ENCODE measurements at places on chromosomes 3 and 15. TPM values are rescaled to one million over a fixed set of nuclear protein-coding genes. Genes with fewer than 3 reads are reported as not detected.
A peak's percentile ranks its signal among the peaks of the same experiment; 100 is the strongest.

DNA sequence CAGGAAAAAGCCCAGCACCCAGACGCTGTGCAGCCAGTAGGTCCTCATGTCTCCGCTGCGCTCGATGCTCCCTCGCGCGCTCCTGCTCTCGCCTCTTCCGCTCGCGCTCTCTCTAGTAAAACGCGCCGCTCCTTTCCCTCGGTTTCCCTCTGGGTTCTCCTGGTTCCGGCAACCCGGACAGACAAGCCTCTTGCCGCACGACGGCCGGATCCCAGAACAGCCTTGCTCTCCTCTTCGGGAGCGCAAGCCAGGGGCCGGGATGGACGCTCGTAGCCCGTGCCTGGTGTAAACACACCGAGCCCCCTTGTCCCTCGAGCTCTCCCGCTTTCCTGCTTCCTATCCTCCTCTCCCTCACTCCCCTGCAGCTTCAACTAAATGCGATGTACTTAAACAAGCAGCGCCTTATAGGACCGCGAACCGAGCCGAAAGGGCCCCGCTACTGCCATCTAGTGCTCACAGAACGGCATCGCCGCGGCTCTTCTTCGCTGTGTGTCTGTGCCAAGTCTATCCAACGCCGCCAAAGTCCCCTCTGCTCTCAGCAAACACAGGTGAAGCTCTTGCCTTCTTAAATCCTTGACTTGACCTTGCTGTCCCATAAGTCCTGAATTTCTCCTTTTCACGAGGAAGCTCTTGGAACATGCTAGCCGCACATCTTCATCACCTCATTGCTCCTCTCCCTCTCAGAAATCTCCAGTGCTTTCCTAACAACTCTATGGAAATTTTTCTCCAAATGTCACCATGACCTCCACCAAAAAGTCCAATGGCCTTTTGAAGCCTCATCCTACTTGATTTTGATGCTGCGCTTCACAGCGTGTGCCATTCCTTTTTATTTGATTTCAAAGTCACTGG lies 1037.2 kb downstream of the IGSF11 start:
- no peaks in the 10 kb centered on the region for H3K36me3 ChIP-seq
- H3K27me3 ChIP-seq, result no peaks in the 10 kb centered on the region
- peaks cover 11% of the 10 kb centered on the region for H3K4me1 ChIP-seq
- H3K4me3 ChIP-seq, result peak overlapping the region; percentile 47
- no peak overlapping the region for H3K27ac ChIP-seq

DNA sequence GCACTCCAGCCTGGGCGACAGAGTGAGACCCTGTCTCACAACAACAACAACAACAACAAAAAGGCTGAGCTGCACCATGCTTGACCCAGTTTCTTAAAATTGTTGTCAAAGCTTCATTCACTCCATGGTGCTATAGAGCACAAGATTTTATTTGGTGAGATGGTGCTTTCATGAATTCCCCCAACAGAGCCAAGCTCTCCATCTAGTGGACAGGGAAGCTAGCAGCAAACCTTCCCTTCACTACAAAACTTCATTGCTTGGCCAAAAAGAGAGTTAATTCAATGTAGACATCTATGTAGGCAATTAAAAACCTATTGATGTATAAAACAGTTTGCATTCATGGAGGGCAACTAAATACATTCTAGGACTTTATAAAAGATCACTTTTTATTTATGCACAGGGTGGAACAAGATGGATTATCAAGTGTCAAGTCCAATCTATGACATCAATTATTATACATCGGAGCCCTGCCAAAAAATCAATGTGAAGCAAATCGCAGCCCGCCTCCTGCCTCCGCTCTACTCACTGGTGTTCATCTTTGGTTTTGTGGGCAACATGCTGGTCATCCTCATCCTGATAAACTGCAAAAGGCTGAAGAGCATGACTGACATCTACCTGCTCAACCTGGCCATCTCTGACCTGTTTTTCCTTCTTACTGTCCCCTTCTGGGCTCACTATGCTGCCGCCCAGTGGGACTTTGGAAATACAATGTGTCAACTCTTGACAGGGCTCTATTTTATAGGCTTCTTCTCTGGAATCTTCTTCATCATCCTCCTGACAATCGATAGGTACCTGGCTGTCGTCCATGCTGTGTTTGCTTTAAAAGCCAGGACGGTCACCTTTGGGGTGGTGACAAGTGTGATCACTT lies 2.0 kb downstream of the CCR5 start:
- no peaks in the 10 kb centered on the region for H3K4me1 ChIP-seq
- no peak for DNase-seq
- H3K27me3 ChIP-seq, result no peaks in the 10 kb centered on the region
- no peak overlapping the region for H3K27ac ChIP-seq
- H3K4me3 ChIP-seq, result no peak overlapping the region

DNA sequence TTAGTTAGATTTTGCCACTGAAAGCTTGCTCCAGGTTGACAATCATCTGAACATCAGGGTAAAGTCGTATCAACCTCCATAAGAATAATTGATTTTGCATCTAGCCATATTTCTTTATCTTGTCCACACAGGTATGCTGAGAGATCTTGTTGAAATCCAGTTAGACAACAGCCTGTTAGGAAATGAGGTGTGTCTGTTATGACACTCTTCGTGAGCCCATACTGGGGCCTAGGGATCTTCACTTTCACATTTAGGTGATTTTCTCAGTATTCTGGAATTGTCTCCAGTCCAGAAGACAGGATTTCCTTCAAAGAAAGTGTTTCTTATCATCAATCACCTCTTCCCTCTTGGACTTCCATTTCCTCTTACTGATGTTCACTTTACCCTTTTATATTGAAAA lies 18.1 kb downstream of the DNAJB11 start:
- H3K36me3 ChIP-seq, result peaks cover 28% of the 10 kb centered on the region
- DNase-seq, result no peak
- H3K4me1 ChIP-seq, result no peaks in the 10 kb centered on the region
- no peaks in the 10 kb centered on the region for H3K27me3 ChIP-seq
- H3K27ac ChIP-seq, result no peak overlapping the region

- H3K27ac ChIP-seq, result no peak overlapping the region
- no peak overlapping the region for H3K4me3 ChIP-seq
- H3K36me3 ChIP-seq, result no peaks in the 10 kb centered on the region
- no peak for DNase-seq
These were observed 129.6 kb upstream of the AGBL1 start for GRCh38 chr15:85950101-85950500.

- no peaks in the 10 kb centered on the region for H3K4me1 ChIP-seq
- no peak overlapping the region for H3K27ac ChIP-seq
- DNase-seq, result no peak
- H3K4me3 ChIP-seq, result no peak overlapping the region
- no peaks in the 10 kb centered on the region for H3K27me3 ChIP-seq
These were observed 20.3 kb downstream of the IMPG2 start for GRCh38 chr3:101300073-101300472.

DNA sequence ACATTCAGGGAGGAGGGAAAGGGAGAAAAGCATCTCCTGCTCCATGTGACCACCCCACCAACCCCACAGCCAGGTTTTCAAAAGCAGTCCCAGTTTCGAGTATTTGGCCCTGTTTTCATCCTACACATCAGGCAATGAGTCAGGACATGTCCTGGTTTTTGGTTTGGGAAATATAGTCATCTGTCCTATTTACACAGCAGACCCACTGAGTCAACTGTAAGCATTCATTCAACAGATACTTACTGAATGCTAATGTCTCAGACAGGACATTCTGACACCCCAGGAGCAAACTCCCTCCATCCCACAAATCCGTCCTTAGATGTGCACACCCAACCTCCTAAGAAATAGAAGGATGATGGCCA lies 32.9 kb downstream of the IGDCC3 start:
- no peaks in the 10 kb centered on the region for H3K27me3 ChIP-seq
- no peak for DNase-seq
- H3K27ac ChIP-seq, result no peak overlapping the region
- no peaks in the 10 kb centered on the region for H3K4me1 ChIP-seq
- no peaks in the 10 kb centered on the region for H3K36me3 ChIP-seq

DNA sequence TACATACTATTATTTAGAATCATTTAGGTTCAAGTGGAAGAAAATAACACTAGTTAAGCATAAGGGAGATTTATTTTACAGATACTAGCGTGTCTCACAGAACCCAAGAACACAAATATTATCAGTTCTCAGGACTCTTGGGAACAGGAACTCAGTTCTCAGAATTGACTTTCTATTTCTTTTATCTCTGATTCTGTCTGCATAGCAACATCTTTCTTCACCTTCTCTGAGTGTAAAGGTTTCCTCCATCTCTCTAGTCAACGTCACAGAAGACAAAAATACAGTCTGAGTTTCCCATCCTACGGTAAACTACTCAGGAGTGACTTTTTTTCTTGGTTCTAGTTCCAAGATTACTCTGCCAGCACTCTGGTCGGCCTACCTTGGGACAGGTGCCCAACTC lies 220.0 kb downstream of the SV2B start:
- H3K27me3 ChIP-seq, result no peaks in the 10 kb centered on the region
- no peaks in the 10 kb centered on the region for H3K36me3 ChIP-seq
- no peak for DNase-seq
- H3K27ac ChIP-seq, result no peak overlapping the region
- H3K4me1 ChIP-seq, result no peaks in the 10 kb centered on the region

GRCh38 chr15:67863442-67863987 lies 23.7 kb upstream of the RNU6-1 start:
- no peaks in the 10 kb centered on the region for H3K36me3 ChIP-seq
- peak overlapping the region; percentile 31 for H3K27ac ChIP-seq
- DNase-seq, result peak; percentile 84
- peak overlapping the region; percentile 40 for H3K4me3 ChIP-seq

- DNase-seq, result no peak
- H3K27me3 ChIP-seq, result no peaks in the 10 kb centered on the region
- no peaks in the 10 kb centered on the region for H3K36me3 ChIP-seq
- H3K27ac ChIP-seq, result no peak overlapping the region
- H3K4me3 ChIP-seq, result no peak overlapping the region
These were observed 43.0 kb downstream of the CGNL1 start for GRCh38 chr15:57419335-57419734.

GRCh38 chr15:40244961-40245523 lies 6.2 kb downstream of the PAK6 start:
- no peaks in the 10 kb centered on the region for H3K36me3 ChIP-seq
- no peaks in the 10 kb centered on the region for H3K27me3 ChIP-seq
- no peak overlapping the region for H3K27ac ChIP-seq
- H3K4me1 ChIP-seq, result peaks cover 12% of the 10 kb centered on the region

GRCh38 chr3:133944641-133945380 lies 49.1 kb upstream of the RAB6B start:
- no peaks in the 10 kb centered on the region for H3K36me3 ChIP-seq
- H3K4me3 ChIP-seq, result no peak overlapping the region
- peaks cover 35% of the 10 kb centered on the region for H3K4me1 ChIP-seq
- H3K27ac ChIP-seq, result peak overlapping the region; percentile 36
- DNase-seq, result no peak
- H3K27me3 ChIP-seq, result no peaks in the 10 kb centered on the region

GRCh38 chr3:3798631-3799113 lies 559 bp upstream of the LRRN1 start:
- no peaks in the 10 kb centered on the region for H3K27me3 ChIP-seq
- no peaks in the 10 kb centered on the region for H3K4me1 ChIP-seq
- H3K4me3 ChIP-seq, result peak overlapping the region; percentile 55
- H3K27ac ChIP-seq, result no peak overlapping the region

DNA sequence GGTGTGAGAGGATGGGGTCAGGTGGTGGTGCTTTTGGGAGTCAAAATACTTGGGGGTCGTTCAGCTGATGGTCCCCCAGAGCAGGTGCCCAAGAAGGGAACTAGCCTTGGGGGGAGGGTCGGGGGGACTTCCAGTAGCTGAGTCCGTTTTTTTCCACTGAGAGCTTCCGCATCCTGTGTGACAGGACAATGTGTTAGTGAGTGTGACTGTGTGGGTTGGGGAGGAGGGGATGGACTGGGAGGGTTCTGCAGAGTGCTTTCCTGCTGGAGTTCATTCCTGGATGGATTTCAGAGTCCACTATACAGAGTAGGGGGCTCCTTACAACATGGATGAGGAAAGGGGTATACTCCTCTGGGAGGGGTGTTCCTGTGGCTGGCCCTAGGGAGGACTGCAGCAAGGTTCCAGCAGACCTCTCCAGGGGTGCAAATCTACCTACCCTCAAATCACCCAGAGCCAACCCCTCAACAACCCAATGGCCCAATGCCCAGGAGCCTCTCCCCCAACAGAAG lies 601 bp upstream of the HYAL2 start:
- H3K27ac ChIP-seq, result peak overlapping the region; percentile 93
- no peaks in the 10 kb centered on the region for H3K27me3 ChIP-seq
- H3K36me3 ChIP-seq, result peaks cover 18% of the 10 kb centered on the region
- DNase-seq, result no peak

DNA sequence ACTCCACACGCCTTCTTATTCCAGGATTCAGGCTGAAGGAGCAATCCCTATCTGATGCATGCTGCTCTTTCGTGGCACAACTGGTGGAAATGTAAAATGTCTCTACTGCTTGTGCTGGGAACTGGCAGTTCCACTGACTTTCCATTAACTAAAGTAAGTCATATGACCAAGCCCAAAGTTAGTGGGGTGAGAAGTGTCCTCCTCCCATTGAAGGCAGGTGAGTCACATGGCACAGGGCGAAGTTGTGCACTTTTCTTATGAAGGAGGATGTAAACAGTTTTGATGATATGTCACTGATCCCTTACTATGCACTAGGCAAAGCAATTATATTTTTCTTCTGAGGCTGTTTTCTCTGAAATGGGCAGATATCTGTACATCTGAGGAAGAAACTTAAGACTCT lies 51.6 kb downstream of the SLC7A14 start:
- H3K36me3 ChIP-seq, result no peaks in the 10 kb centered on the region
- H3K27ac ChIP-seq, result no peak overlapping the region
- no peaks in the 10 kb centered on the region for H3K4me1 ChIP-seq
- H3K27me3 ChIP-seq, result no peaks in the 10 kb centered on the region
- H3K4me3 ChIP-seq, result no peak overlapping the region
- no peak for DNase-seq

DNA sequence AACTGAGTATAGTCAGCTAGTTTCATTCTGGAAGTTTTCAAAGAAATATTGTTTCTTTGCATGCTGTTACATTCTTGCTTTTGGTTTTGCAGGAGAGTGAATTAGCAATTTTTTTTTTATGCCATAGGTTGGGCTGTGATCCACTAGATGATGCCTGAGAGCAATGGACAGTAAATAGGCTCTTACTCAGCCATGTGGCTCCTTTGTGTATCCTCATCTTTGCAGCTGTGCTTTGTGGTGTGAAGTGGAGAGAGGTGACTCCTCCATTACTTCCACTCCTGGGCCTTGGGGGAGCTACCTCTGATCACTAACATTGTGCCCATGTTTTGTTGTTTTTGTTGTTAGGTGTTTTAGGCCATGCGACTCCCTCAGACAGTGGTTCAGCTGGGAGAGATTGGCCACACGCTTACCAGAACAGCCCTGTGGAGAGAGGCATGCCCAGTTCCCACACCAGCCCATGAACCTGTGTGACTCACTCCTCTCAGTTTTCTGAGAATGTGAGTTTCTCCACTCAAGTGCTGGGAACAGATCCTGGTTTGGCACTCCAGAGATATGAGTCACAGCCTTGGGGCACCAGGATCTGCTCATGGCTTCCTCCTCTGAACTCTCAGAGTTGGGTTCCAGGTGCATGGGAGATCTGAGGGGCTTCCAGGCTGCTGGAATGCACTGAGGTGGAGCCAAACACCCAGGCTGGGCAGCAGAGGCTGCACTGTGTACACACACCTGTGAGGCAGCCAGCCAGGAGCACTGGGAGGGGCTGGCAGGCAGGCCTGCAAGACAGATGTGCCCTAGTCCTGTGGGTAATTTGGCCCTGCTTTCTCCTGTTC lies 785.3 kb downstream of the ROBO2 start:
- no peaks in the 10 kb centered on the region for H3K4me1 ChIP-seq
- DNase-seq, result no peak
- H3K27me3 ChIP-seq, result no peaks in the 10 kb centered on the region
- H3K36me3 ChIP-seq, result no peaks in the 10 kb centered on the region
- H3K4me3 ChIP-seq, result no peak overlapping the region
- no peak overlapping the region for H3K27ac ChIP-seq

GRCh38 chr15:43246261-43246774 lies 20.4 kb downstream of the TGM5 start:
- H3K27me3 ChIP-seq, result no peaks in the 10 kb centered on the region
- no peak for DNase-seq
- H3K36me3 ChIP-seq, result no peaks in the 10 kb centered on the region
- H3K4me3 ChIP-seq, result no peak overlapping the region
- H3K4me1 ChIP-seq, result no peaks in the 10 kb centered on the region

The LHFPL4 gene
- not detected for total RNA-seq

The IL12A gene
- total RNA-seq, result 3.9 TPM
